ENCODE measurements at places on chromosomes 6 and 20.

GRCh38 chr20:11907621-11908020, 10.1 kb upstream of the BTBD3 start:
- no peak for DNase-seq

- DNase-seq = no peak
Observed at GRCh38 chr20:45044084-45044573, 56.8 kb downstream of the KCNS1 start.

- DNase-seq = no peak
Observed at GRCh38 chr20:25481918-25482253, 74.4 kb downstream of the GINS1 start.

DNA sequence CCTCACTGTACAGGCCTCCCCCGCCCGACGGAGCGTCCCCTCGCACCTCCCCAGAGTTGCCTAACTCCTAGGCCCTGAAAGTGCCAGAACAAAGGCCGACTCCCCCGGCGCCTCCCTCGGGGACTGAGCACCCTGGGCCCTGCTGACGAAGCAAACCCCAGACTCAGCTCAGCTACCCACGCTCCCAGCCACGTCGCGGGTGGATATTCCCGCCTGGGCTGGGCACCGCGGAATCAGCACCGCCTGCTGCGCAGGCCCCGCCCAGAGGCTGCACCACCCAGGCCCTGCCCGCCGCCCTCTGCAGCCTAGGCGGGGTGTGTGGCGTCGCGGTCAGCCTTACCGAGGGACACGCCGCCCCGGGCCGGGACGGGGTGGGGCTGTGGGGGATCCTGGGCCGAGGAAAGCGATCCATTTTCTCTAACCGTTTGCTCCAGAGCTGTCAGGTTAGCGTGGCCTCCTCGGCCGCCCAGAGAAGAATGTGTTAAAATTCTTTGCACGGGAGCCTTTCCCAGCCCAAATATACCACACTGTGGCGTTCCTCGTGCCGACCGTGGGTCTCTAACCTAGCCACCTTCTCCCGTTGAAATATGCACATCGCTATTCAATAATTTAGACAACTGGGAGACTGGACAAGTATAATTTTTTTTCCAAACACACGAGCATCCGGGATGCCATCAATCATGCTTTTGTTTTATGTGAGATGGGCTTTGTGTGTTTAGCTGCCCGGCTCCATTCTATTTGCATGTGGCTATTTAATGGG, 31.4 kb downstream of the TFAP2A start:
- no peak for DNase-seq

DNA sequence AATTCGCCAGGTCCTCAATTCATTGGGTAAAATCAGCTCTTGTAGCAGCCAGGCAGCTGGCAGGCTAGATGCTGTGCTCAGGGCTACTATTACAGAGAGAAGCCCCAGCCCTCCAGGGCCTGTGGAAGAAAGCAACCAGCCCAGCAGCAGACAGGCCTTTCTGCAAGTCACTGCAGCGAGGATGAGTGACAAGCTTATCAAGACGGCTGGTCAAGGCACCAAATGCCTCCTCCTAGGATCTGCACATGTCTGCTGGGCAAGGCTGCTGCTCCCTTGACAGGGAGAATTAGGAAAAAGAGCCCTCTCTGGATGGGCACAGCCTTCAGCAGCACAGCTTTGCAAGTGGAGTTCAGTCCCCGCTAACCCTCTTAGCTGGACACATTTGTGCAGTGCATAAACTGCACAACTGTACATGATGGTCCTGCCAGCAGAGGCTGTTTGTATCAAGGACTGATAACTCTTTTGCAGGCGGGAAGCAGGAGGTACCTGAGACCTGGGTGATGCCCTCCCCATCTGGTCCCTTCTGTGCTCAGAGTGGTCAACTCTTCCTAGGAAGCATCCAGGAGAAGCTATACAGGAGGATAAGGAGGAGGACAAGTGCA, 89.9 kb downstream of the CDC5L start:
- no peak for DNase-seq

DNA sequence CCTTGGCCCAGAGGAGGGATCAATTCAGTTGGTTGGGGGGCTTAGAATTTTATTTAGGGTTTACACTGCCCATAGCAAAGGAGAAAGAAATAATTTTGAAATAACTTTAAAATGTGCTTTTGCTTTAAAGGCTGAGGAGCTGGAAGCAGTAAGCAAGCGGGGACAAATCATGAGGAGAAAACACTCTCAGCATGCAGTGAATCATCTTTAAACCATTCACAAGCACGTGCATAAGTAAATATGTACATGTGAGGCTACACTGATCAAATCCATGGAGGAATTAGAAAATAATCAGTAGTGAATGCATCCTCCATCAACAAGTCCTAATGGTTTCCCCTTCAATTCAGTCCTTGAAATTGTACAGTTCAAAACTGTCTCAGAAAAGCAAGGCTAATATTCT, 181.0 kb downstream of the MTFR2 start:
- DNase-seq = no peak

GRCh38 chr6:112232845-112233256, 21.5 kb downstream of the LAMA4 start:
- DNase-seq = no peak

GRCh38 chr6:106823732-106824351, 150.7 kb downstream of the CD24 start:
- DNase-seq = no peak

- no peak for DNase-seq
Observed at GRCh38 chr6:38483526-38483925, 156.2 kb downstream of the BTBD9 start.

DNA sequence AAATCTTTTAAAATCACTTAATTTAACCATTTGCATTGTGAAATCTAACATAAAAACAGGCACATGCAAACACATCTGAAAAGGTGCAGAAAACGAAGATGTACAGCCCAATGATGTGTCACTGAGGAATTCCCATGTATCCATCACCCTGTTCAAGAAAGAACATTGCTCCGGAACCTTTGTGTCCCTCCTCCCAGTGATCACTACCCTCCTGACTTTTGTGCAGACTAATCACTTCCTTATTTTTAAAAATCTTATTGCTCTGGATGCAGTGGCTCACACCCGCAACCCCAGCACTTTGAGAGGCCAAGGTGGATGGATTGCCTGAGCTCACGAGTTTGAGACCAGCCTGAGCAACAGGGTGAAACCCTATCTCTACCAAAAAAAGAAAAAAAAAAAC, 14.6 kb downstream of the GINS1 start:
- no peak for DNase-seq

- DNase-seq = no peak
Observed at GRCh38 chr6:170347091-170347490, 40.5 kb downstream of the FAM120B start.

GRCh38 chr20:32515631-32516101, 69.5 kb downstream of the NOL4L start:
- DNase-seq = no peak

- DNase-seq = no peak
Observed at GRCh38 chr6:56520218-56520617, 122.5 kb downstream of the DST start.

- DNase-seq = no peak
Observed at GRCh38 chr6:157246771-157247484, 76.4 kb downstream of the TMEM242 start.

DNA sequence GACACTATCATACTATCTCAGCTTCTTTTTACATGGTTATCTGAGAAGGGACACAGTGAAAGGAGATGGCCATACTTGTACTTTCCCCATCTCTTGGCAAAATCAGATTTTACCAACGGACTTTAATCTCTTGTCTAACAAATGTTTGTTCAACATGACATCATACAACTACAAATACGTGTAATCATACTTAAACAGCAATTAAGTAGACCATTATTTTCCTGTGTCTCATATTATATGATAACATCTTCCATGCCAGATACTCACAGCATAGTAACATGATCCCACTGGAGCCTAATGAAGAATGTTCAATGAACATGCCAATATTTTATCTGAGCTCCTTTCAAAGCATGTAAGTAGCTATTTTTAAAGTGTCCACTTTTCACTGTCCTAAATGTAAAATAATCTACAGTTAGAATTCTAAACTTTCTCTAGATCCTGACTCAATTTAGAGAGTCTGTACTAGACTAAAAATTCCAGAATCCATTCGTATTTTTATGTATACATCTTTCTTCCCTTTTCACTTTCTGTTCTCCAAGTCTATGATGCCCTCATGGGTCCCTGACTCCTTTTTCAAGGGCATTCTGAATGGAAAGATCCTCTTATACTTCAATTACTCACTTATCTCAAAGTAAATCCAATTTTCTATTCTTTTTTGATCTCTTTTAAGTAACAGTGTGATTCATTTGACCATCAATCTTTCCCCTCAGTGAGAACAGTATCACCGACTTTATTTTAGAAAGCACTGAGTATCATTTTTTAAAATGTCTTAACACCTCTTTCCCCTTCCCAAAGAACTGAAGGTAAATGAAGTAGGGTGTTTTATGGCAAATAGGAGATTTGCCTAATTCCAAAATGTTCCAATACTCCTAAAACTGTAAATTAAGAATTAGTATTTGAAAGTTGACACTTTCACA, 133.5 kb downstream of the CDK19 start:
- DNase-seq = no peak

- DNase-seq = no peak
Observed at GRCh38 chr6:6750594-6751265, 162.2 kb downstream of the LY86 start.

DNA sequence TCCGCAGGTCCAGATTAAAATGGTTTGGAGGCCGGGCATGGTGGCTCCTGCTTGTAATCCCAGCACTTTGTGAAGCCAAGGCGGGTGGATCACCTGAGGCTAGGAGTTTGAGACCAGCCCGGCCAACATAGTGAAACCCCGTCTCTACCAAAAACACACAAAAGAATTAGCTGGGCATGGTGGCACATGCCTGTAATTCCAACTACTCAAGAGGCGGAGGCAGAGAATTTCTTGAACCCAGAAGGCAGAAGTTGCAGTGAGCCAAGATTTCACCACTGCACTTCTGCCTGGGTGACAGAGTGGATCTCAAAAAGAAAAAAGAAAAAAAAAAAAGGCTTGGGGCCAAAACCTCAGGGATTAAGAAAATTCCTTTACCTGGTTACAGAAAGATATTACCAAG, 30.5 kb downstream of the C6orf15 start:
- no peak for DNase-seq

DNA sequence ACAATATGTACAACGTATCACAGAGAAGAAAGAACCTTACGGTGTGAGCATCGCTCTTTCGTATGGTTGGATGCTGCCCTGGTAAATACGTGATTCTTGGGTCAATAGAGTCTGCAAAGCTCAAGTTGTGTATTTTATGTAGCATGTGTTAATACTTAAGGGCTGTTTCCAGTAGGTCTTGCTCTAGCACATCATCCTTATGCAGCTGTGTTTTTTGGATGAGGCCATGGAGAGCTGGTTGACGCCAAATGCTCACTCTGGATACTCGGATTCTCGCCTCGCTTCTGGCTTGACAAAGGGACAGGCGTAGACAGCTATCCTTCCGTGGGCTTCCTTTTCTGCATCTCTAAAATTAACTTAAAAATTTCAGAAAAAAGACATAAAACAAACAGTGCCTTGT, 38.9 kb downstream of the SNRNP48 start:
- no peak for DNase-seq

DNA sequence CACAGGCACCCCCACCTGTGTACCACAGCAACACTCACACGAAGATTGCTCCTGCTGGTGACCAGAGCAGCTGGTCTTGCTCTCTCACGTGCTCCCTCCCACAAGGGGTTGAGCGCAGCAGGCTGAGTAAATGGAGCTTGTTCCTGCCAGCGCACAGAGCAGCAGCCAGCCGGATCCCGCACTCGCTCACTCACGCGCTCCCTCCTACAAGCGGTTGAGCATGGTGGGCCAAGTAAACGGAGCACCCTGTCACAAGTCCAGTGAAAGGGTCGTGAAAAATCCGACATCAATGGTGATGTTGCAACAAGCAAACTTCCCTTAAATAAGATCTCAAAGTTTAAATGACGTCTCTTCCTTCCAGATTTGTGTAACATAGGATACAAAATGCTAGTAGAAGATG, 313.7 kb downstream of the FOXC1 start:
- no peak for DNase-seq

DNA sequence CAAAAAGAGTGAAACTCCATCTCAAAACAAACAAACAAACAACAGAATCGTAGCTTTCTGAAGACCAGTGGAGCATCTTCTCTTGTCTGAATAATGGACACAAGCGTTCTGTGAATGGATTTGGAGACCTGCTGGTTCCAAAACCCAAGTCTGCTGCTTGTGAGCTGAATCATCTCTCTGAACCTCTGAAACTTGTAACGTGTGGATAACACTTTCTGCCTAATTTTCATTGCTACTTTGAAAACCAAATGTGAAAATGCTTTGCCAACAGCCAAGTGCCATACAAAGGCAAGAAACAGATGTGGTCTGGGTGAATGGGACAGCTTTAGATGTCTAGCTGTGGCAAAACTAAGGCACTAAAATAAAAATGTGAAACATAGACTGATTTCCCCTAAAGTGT, 44.3 kb downstream of the PHACTR1 start:
- no peak for DNase-seq

- DNase-seq = no peak
Observed at GRCh38 chr20:20076297-20077065, 24.1 kb downstream of the CFAP61 start.
